ENCODE measurements at places on chromosomes 6 and 20. TPM values are rescaled to one million over a fixed set of nuclear protein-coding genes. Genes with fewer than 3 reads are reported as not detected.

The DNMT3B gene
- total RNA-seq = 0.84 TPM

GRCh38 chr6:116393430-116393829 is 22.7 kb downstream of the DSE start:
- peak; percentile 26 for ATAC-seq

DNA sequence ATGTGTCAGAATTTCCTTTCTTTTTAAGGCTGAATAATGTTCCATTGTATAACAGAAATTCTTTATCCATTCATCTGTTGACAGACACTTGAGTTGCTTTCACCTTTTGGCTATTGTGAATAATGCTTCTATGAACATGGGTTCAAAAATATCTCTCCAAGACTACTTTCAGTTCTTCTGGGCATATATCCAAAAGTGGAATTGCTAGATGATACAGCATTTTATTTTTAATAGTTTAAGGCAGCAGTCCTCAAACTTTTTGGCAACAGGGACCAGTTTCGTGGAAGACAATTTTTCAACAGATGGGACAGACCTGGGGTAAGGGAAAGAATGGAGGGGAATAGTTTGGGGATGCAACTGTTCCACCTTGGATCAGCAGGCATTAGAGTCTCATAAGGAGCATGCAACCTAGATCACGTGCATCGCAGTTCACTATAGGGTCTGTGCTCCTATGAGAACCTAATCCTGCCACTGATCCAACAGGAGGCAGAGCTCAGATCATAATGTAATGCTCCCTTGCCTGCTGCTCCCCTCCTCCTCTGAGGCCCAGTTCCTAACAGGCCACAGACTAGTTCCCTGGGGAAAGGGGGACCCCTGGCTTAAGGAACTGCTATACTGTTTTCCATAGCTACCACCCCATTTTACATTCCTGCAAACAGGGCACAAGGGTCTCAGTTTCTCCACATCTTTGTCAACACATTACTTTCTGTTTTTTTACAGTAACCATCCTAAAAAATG is 239.9 kb upstream of the RNF217 start:
- ATAC-seq = no peak

The PHACTR1 gene
- 1.6 TPM for total RNA-seq

DNA sequence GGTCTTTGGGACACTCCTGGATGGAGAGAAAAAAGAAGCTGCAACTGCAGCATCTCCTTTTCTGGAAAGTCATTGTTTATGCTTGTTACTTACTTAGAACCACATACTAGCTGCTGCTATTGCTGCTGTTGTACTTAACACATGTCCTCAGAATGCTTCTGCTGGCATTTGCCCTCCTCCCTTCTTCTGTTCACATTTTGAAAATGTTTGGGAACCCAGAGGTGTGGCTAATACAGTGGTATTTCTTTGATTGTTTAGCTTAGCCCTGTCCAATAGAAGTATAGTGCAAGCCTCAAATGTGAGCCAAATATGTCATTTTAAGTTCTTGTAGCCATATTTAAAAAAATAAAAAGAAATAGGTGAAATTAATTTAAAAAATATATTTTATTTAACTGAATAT is 8.4 kb downstream of the DTD1 start:
- no peak for ATAC-seq

- ATAC-seq = no peak
Observed at GRCh38 chr6:113846577-113846976, 10.6 kb upstream of the MARCKS start.

Data from esophagus mucosa (tissue), 1 donor.